ENCODE measurements at places on chromosomes 1 and 21. TPM values are rescaled to one million over a fixed set of nuclear protein-coding genes. Genes with fewer than 3 reads are reported as not detected.

DNA sequence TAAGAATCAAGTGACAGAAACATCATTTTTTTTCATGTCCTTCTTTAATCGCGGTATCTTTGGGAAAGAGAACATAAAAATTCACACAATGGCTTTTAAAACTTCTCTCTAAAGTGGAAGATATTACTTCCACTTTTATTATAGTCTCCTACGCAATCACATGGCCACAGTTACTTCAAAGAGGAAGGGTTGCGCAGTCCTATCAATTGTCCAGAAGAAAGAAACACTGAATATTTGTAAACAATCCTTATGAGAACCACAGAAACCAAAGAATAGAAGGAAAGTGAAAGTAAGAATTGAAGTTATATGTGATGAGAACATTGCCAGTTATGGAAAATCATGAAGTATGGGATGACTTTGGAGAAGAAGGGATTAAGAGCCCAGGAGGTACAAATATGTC is 32.6 kb downstream of the CFH start:
- DNase-seq, result no peak

DNA sequence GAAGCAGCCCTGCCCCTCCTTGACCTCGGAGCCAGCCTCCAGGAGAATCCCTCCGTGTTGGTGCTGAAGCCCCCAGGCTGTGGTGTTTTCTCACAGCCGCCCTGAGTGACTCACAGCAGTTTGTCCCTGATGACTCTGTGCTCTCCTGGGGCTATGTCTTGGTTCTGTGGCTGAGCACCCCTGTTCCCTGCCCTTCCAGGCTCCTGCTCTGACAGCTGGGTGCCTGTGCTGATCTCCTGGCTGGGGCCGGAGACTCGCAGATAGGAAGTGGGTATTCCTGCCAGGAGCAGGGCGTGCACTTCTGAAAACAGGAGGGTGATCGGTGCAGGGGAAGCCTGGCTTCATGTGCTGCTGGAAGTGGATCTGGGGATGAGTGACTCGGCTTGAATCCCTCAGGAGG is 34.5 kb downstream of the POFUT2 start:
- DNase-seq, result no peak

GRCh38 chr1:244876228-244876910 is 12.0 kb upstream of the HNRNPU start:
- DNase-seq, result no peak

DNA sequence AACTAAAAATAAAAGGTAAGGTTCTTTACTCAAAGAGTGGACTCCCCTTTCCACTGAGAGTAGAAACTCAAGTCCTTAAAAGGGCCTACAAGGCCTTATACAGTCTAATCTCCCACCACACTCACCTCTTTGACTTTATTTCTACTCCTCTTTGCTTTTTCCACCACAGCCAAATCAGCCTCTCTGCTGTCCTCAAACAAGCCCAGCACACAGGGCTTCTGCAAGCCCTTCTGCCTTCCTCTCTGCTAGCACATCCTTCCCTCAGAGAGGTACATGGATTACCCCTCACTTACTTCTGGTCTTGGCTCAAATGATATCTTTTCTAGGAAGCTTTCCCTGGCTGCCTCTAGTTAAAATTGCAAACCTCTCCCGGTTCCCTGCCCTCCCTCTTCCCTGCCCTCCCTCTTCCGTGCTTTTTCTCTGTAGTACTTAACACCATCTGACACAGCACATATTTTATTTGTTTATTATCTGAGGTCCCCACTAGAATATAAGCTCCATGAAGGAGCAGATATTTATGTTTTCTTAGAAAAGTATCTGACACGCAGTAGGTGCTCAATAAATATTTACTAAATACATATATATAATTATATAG is 1.7 kb downstream of the LYST start:
- DNase-seq, result no peak

DNA sequence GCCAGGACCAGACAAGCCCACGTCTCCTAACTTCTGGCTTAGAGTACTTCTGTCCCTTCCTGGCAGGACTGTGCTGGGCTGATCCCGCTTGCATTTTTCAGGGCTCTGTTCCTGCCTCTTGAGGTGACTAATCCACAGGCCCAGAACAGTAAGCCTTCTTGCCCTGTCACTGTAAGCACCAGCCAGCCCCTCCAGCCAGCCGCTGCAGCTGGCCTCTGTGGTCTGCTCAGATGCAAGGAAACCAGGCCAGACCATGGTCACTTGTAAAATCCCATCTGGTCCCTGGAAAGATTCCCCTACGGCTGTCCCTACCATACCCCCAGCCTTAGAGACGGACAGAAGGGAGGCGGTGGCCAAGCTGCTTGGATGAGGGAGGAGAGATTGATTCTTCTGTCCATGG is 74.2 kb downstream of the KIRREL1 start:
- no peak for DNase-seq

DNA sequence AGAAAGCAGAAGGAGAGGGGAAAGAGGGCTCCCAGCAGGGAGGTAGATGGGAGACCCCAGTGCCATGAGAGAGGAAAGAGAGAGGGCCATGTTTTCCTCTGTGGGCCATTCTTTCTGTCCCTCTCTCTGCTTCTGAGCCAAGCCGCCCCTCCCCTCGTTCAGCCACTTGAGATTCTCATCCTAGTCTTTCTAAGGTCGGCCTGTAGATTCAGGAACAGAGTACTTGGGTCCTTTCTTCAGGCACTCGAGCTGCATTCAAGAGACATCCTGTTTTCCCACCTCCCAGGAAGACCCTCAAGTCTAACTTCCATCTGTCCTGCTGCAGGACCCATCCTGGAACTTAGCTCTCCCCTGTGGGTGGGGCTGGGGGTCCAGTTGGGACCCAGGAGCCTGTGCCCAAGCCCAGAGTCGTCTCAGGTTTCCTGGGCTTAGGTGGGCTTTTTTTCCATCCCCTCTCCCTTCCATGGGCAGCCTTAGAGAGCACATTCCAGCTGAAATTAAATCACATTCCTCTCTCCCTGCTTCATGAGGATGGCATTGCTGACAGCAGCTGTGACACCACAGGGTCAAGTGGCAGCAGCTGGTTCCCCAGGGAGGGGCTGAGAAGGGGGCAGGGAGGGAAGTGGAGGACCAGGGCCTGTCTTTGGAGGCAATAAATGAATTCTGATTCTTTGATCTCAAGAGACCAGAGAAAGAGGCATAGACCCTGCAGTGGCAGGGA is 13.0 kb downstream of the NES start:
- no peak for DNase-seq

- no peak for DNase-seq
These were observed 378.9 kb upstream of the RUNX1 start for GRCh38 chr21:35428001-35428320.

- no peak for DNase-seq
These were observed 72.0 kb downstream of the NID1 start for GRCh38 chr1:235992868-235993267.

- no peak for DNase-seq
These were observed 13.5 kb upstream of the IKBKE start for GRCh38 chr1:206456577-206457370.

DNA sequence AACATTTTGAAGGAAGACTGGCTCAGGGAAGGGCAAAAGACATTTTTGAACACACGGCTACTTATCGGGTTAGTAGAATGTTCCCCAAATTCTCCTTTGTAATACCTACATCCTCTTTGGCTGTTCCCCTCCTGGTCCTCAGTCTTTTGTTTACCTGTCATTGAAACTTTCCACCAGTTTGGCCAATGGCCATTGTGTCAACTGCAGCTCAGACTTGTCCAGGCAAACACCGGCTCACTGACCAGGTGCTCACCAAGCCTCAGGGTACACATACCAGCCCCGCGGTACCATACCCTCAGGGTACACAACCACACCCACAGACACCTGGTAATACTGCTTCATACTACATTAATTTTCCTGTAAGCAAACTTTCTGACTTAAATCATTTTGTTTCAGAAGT is 84.8 kb upstream of the ZNF648 start:
- no peak for DNase-seq

Gene RGS4
- 2.2 TPM for total RNA-seq

Gene TAL1
- 3.0 TPM for total RNA-seq

Gene TMEM167B
- 58.1 TPM for total RNA-seq

Gene HMGN2
- total RNA-seq, result 244 TPM

Gene PTAFR
- total RNA-seq, result 11.7 TPM

Gene VANGL2
- total RNA-seq, result 0.20 TPM

Gene ALX3
- total RNA-seq, result not detected
